ENCODE measurements at places on chromosomes 1 and 21.

GRCh38 chr1:229192853-229193252 is 78.1 kb upstream of the RAB4A start:
- DNase-seq = no peak

- peak; percentile 65 for DNase-seq
Measured at GRCh38 chr21:31198575-31198974, 145.5 kb downstream of the TIAM1 start.

DNA sequence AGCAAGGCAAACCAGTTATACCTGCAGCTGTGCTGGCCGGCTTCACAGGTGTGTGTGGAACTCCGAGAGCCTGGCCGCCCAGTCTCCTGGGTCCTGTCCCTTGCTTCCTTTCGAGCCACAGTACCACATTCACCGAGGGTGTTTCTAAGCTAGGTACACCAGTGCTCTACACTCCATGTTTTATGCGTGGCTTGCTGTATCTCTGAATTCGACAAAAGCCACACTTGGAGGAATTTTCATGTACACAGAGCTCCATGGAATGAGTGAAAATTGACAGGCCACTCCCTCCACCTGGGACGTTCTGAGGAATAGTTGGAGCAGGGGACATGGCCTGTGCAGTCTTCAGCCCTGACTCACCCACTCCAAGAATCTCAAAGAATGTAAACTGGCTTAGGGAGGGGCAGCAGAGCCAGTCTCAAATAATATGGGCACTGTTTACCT is 14.0 kb downstream of the ETS2 start:
- peak; percentile 63 for DNase-seq

- peak; percentile 76 for DNase-seq
Measured at GRCh38 chr1:234955107-234955731, 173.4 kb downstream of the TOMM20 start.

GRCh38 chr21:46482225-46482845 is 23.6 kb downstream of the DIP2A start:
- no peak for DNase-seq

DNA sequence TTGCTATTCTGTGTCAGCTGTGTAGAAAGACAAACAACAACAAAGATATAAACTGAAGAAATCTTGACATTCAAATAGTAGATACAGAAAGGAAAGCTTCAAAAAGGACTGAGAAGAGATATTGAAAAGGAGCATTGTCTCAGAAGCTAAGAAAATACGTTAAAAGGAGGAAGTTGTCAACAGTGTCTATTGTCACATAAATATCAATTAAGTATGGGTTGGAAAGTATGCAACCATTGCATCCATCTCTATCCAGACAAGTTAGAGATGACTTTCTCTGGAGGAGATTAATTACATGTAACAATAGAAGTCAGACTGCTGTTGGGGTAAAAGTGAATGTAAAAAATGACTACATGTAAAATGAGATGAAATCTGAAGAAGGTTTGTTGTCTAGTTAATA is 29.7 kb upstream of the BRINP3 start:
- DNase-seq = no peak

DNA sequence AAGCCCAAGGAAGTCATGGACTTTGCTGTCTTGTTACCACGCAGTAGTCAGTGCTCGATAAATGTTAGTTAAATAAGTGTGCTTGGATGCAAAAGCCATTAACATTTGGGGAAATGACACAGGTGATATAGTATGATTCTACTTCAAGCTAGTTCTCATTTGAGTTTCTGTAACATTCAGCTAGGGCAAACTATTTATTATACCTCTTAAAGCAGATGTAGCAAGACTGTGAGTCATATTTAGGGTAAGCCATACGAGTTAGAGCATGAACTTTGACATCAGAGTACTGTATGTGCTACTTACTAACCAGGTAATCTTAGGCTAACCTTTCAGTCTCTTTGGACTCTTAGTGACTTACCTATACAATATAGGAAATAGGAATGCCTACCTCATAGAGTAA is 21.0 kb downstream of the CLCA4 start:
- no peak for DNase-seq

- no peak for DNase-seq
Measured at GRCh38 chr1:8704866-8705506, 112.5 kb downstream of the RERE start.

GRCh38 chr1:232499188-232499587 is 130.7 kb downstream of the SIPA1L2 start:
- no peak for DNase-seq
